ENCODE measurements at places on chromosomes 1 and 21. TPM values are rescaled to one million over a fixed set of nuclear protein-coding genes. Genes with fewer than 3 reads are reported as not detected.

The ACTL8 gene
- total RNA-seq, result not detected

The RPE65 gene
- not detected for total RNA-seq

The HSD11B1 gene
- 8.2 TPM for total RNA-seq

The HLX gene
- total RNA-seq, result 8.2 TPM

The B3GALT5 gene
- not detected for total RNA-seq

The CHIA gene
- not detected for total RNA-seq

The CR2 gene
- total RNA-seq, result not detected

The EFNA3 gene
- total RNA-seq, result 6.0 TPM

The PODN gene
- not detected for total RNA-seq

The OPTC gene
- total RNA-seq, result not detected

The PLA2G2A gene
- not detected for total RNA-seq
